ENCODE measurements at places on chromosomes 3 and 15. TPM values are rescaled to one million over a fixed set of nuclear protein-coding genes. Genes with fewer than 3 reads are reported as not detected.

NLGN1 gene
- 1.3 TPM for total RNA-seq

DNA sequence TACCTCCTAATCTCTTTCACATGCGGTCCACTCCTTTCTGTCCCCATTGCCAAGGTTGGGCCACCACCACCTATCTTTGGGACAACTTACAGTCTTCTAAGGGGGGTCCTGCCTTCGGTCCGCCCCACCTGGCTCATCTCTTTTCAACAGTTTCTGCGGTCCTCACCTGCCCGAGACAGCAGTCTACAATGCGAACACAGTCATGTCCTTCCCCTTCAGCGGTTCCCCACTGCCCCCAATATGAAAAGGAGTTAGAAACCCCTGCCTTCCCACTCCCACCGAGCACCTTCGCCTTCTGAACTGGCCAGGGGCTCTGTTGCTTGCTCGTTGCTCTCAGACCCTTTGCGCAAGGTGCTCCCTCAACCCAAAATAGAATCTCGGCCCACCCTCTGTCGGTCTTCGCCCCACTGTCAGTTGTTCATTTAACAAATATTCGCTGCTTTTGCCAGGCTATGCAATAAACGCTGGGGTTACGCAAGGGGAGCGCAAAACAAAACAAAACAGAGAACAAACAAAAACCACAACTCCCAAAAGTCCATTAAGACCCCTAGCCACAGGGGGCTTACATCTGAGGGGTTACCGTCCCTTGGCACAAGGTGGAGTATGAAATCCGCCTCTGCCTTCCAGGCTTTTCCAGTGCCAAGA lies 611 bp upstream of the FANCI start:
- no peaks in the 10 kb centered on the region for H3K4me1 ChIP-seq
- H3K27ac ChIP-seq = peak overlapping the region; percentile 58
- DNase-seq = no peak
- H3K27me3 ChIP-seq = no peaks in the 10 kb centered on the region

- no peak overlapping the region for H3K4me3 ChIP-seq
- no peak for DNase-seq
- H3K27me3 ChIP-seq = no peaks in the 10 kb centered on the region
- H3K36me3 ChIP-seq = no peaks in the 10 kb centered on the region
- H3K4me1 ChIP-seq = no peaks in the 10 kb centered on the region
- no peak overlapping the region for H3K27ac ChIP-seq
Observed at GRCh38 chr3:136149667-136150066, 46.5 kb downstream of the MSL2 start.

DNA sequence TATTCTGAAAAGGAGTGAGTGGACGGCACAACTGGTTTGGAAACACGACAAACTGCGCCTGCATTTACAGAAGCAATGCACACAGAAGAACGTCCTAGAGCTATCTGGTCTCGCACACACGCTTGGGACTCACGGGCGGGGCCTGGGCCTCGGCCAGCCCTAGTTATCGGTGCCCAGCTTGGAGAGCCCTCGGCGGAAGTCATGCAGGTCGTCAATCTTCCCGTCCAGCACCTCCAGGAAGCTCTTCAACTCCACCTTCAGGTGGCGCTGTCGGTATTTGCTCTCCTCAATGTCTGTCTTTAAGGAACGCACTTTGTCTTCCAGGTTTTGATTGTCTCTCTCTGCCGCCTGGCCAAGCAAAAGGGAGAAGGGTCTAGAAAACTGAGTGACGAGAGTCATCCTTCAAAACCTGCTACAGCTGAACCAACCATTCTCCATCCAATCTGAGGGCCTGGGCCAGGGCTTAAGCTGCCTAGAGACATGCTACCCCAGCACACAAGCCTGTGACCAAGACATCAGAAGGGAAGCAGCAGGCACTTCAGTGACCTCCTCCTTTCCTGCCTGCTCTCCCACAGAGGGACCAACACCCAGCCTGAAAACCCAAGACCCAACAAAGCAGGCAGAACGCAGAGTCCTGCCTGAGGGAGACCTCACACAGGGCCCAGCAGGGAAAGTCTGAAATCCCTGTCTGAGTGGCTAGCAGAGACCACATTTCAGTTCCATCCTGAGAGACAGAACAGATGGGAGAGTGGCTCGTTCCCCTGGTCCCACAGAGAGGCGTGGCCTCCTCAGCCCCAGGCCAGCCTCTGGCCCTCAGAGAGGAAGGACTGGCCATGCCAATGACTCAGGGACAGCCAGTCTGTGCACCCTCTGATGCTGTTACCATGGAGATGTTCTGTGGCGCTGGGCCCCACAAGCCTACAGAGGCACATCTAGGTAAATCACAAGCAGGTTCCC lies 40.4 kb downstream of the WHAMM start:
- no peaks in the 10 kb centered on the region for H3K36me3 ChIP-seq
- peak; percentile 68 for DNase-seq
- H3K27me3 ChIP-seq = no peaks in the 10 kb centered on the region
- no peak overlapping the region for H3K4me3 ChIP-seq

DNA sequence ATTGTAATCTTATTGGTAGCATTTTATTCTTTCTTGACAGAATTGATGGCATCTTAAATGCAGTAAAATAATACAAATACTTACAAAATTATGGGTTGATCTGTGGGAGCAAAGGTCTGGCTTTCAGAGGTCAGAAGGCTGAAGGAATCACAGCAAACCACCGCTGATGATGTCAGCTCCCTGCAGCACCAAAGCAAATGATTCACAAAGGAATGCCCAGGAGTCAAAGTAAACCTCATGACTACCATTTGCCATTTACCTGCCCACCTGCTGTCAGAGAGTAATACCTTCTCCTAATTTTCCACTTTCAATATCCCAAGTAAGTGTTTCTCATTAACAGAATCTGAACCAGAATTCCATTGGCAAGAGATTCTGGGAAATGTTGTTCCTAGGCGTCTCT lies 46.1 kb downstream of the CPA3 start:
- no peaks in the 10 kb centered on the region for H3K4me1 ChIP-seq
- no peak for DNase-seq
- H3K27ac ChIP-seq = no peak overlapping the region
- no peak overlapping the region for H3K4me3 ChIP-seq
- H3K36me3 ChIP-seq = no peaks in the 10 kb centered on the region
- H3K27me3 ChIP-seq = no peaks in the 10 kb centered on the region

APOD gene
- total RNA-seq = 22.3 TPM

SLC22A14 gene
- total RNA-seq = 5.0 TPM

TM4SF4 gene
- total RNA-seq = 264 TPM

FGD5 gene
- total RNA-seq = 65.2 TPM

DNA sequence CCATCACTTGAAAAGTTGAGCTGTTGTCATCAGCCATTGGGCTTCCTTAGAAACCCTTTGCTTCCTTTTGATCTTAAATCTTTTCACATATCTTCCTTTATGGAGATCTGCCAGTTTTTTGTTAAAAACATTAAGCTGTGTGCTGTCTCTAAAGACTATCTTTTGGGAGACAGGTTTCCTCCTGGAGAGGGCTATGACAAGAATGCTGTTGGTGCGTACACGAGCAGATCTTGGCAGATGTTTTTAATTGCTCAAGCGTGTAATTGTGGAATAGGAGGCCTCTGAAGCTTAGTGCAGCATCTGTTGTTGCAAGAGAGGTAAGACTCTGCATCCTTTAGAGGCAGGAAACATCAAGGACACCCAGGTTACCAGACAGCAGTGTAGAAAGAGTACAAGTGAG lies 56.8 kb downstream of the PHLDB2 start:
- no peak overlapping the region for H3K27ac ChIP-seq
- no peaks in the 10 kb centered on the region for H3K4me1 ChIP-seq
- no peak overlapping the region for H3K4me3 ChIP-seq

SLC25A36 gene
- total RNA-seq = 51.1 TPM
